Activated CD4-positive, alpha-beta memory T cell treated with anti-CD3 and anti-CD28 coated beads for 36 hours (primary cell): ENCODE measurements at places on chromosomes 16 and 17. TPM values are rescaled to one million over a fixed set of nuclear protein-coding genes. Genes with fewer than 3 reads are reported as not detected.
A peak's percentile ranks its signal among the peaks of the same experiment; 100 is the strongest.

CACNG5 gene
- total RNA-seq, result not detected

PRAC1 gene
- total RNA-seq, result not detected

ADORA2B gene
- total RNA-seq, result 0.24 TPM

C17orf78 gene
- not detected for total RNA-seq

BEAN1 gene
- total RNA-seq, result not detected

PRR15L gene
- not detected for total RNA-seq

HOXB3 gene
- 2.6 TPM for total RNA-seq

TPPP3 gene
- total RNA-seq, result not detected

- DNase-seq, result no peak
Observed at GRCh38 chr17:28702026-28702751, 9.5 kb downstream of the PROCA1 start.

DNA sequence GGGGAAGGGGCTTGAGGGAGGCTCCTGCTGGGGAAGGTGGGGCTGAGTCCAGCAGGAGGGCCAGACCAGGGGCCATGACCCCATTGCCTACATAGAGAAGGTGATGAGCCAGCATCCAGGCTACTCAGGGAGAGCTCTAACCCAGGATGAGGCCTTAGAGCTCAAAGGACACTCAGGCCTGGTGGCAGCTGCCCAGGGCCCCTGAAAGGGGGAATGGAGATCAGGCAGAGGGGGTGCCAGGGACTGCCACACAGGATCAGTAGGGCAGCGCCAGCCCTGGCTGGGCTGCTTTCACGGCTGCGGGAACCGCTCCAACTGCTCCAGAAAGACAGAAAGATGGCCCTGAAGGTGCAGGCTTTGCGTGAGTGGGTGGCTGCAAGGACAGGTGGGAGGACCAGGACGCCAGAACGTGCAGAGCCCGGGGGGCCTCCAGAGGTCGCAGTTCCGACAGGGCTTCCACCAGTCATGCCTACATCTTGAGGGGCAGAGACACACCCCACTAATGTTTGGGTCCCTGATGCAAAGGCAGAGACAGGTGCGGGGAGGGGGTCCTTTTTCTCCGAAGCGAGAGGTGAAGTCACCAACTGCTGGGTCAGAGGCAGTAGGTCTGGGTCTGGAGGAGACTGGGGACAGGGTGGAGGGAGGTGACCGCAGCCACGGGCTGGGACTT lies 882 bp upstream of the ATP6V0C start:
- DNase-seq, result no peak

DNA sequence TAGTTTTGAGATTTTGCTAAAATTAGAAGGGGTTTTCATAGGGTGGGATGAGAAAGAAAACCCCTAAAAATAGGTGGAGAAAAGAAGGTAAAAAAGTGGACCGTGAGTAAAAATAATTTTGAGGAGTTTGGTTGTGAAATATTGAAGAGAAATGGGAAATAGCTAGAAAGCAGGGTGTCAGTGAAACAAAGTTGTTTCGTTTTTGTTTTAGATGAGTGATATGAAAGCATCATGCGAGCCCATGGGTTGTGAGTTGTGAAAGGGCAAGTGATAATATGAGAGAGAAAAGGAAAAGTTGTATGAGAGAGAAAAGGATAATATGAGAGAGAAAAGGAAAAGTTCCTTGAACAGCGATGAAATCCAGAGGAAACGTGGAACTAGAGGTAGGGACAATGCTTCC lies 7.3 kb upstream of the SMIM36 start:
- no peak for DNase-seq

DNA sequence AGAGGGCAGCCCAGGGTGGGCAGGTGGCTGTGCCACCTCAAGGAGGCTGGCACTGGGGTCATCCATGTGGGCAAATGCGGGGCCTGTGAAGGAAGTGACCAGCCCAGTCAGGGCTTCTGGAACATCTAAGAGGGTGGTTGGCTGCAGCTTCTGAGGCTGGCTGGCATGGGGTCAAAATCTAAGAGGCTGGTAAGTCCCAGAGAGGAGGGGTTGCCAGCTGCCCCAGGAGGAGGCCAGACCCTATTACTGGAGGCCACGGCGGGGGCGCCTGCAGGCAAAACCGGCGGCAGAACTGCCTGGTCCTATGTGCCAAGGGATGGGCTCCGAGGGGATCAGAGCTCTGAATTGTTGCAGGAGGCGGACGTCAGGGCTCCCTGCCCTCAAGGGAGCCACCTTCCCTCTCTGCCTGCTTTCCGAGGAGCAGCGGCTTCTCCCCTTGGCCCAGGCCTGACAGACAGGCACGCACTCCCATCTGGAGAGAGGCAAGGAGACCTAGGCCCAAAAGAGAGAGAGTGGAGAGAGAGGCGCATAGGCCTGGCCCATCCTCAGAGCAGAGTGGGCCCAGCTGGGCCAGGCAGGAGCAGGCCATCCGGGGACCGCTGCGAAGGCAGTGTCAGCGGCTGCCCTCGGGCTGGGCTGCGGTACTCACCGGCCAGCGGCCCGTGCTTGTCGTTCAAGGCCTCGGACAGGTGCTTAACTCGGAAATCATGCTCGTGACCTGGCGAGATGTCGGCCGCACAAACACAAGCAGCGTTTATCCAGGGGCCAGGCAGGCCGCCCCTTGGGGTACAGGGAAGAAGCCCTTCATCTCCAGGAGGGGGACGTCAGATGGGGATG lies 10.9 kb downstream of the ZACN start:
- no peak for DNase-seq

- no peak for DNase-seq
Observed at GRCh38 chr16:4354512-4355409, 3.6 kb upstream of the PAM16 start.

DNA sequence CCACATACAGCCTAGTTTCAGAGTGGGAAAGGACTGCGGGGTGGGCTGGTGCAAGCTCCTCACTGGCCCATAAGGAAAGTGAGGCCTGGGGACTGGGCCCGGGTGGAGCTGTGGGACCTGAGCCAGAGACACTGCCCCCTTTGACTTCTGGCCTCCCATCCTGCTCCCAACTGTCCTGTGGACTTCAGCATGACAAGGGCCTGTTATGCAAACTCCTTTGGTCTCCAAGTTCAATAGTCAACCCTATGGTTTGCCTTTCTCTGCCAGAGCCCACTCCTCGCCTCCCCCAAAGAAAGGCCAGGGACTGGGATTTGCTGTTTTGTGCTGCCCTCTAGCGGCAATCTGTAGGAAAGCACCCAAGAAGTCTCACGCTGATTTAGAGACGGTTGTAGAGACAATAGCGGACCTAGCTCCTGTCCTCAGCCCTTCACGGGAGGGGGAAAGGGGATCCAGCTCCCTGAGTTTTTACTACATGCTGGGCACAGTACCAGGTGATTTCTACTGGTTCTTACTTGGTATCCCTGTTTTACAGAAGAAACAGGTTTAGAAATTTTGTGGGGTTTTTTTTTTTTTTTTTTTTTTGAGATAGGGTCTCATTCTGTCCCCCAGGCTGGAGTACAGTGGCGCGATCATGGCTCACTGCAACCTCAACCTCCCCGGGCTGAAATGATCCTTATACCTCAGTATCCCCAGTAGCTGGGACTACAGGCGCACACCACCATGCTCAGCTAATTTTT lies 1.2 kb upstream of the TLCD3B start:
- DNase-seq, result peak; percentile 77

- DNase-seq, result peak; percentile 12
Observed at GRCh38 chr16:53094013-53094630, 39.3 kb downstream of the CHD9 start.

GRCh38 chr17:45248132-45248957 lies 13.5 kb downstream of the SPATA32 start:
- peak; percentile 88 for DNase-seq

GRCh38 chr16:3121851-3122467 lies 9.6 kb downstream of the ZNF205 start:
- no peak for DNase-seq

DNA sequence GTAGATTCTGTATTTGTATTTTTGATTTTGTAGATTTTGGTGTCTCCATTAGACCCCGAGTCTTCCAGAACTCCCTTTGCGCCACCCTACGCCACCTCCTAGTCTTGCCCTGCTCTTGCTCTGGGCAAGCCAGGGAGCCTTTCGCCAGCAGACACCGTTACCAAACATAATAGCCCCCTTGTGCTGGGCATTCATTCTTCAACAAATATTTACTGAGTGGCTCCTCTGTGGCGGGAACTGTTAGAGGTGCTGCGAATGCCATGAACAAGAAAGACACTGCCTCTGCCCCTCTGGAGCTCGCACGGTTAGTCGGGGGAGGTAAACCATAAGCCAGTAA lies 841 bp upstream of the GPT2 start:
- no peak for DNase-seq

- peak; percentile 87 for DNase-seq
Observed at GRCh38 chr17:74981979-74982662, 5.3 kb upstream of the CDR2L start.

DNA sequence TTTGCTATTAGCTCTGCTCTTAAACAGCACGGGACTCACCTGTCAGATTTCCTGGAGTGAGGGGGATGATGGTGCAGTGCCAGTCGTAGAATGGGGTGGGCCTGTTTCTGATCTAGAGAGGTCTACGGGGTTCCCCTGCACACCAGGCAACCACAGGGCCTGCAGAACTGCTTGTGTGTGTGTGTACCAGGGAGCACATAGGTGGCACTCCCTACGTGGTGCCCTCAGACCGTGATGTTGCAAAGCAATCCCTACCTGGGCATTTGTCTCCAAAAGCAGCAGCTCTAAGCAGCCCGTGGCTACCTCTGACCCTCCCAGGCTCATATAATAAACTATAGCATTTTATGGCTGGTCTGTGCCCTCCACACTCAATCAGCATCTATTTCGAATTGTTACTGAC lies 38.5 kb downstream of the MPRIP start:
- DNase-seq, result no peak

DNA sequence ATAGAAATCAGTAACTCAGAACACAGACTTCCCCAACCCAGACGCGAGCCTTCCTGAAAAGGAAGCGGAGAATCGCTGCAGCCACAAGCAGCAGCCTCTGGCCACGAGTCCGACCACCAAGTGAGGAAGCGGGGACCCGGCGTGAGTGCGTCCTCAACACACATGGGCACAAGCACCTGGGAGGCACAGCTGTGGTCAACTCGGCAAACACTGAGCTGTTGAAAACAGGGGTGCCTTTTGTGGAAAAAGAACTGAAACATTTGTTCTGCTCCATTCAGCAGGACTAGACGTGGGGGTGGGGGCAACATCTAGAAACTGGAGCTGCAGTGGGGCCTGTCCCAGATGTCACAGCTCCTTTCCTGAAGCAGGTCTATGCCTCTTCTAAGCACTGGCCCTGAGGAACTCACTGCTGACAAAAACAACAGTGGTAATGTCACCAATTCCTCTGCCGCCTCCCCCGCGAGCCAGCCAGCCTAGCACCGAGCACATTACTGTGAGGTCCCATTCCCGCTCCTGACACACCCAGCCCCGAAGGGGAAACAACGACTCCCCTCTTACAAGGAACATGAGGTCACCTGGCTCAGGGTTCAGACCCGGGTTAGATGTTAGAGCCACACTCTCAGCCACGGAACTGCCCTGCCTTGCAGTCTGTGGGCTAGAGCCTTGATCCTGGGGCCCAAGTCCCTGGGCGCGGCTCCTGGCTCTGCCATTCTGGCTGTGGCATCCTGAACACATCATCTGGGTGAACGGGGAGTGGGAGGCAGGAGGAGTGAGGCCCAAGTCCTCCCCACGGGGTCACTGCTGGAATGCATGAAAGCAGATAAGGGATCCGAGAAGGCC lies 29.0 kb downstream of the KDM8 start:
- peak; percentile 70 for DNase-seq

- DNase-seq, result no peak
Observed at GRCh38 chr16:74034862-74035261, 261.8 kb upstream of the PSMD7 start.

- no peak for DNase-seq
Observed at GRCh38 chr17:30388321-30389179, 9.8 kb downstream of the CPD start.

GRCh38 chr16:10871157-10871991 lies 5.6 kb upstream of the CIITA start:
- DNase-seq, result peak; percentile 90

DNA sequence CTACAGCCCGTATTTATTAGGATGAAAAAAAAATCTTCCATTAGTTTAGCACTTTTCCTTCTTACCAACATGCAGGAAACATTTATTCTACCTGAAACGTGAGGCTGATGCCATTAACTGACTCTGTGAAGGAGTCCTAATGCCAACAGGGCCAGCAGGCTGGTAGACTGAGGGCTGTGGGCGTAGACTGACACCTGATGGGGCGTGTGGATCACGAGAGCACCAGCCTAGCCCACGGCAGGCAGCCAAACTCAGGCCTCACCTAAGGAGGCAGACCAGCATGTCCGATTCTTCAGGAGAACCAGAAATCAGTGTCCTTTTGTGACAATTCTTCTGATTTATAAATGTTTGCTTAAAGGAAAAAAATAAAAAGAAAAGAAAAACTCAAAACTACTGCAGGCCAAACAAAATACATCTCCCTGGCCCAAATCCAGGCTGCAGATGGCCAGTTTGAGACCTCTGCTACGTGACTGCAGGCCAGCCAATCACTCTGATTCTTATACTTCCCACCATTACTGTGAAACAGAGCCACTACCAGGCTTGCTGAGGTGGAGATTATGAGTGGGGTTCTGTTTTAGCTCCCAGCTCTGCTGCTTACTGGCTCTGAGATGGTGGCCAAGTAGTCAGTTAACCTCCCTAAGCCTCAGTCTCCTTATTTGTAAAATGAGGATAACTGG lies 66.5 kb downstream of the GNAO1 start:
- DNase-seq, result no peak

GRCh38 chr17:64413513-64413912 lies 22.9 kb upstream of the PECAM1 start:
- no peak for DNase-seq

DNA sequence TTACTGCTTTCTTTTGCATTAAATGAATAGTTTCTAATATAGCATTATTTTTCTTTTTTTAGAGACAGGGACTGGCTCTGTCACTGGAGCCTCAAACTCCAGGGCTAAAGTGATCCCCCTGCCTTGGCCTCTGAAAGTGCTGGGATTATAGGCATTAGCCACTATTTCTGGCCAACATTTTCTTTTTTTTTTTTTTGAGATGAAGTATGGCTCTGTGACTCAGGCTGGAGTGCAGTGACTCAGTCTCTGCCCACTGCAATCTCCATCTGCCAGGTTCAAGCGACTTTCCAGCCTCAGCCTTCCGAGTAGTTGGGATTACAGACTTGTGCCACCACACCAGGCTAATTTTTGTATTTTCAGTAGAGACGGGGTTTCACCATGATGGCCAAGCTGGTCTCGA lies 2.0 kb upstream of the DUXB start:
- DNase-seq, result no peak
